ENCODE measurements at places on chromosomes 7 and 10.

GRCh38 chr7:1136841-1137516, 23.0 kb downstream of the ZFAND2A start:
- no peak for DNase-seq

GRCh38 chr10:3538656-3539531, 246.1 kb downstream of the KLF6 start:
- no peak for DNase-seq

- no peak for DNase-seq
These were observed 3.7 kb upstream of the AOC1 start for GRCh38 chr7:150848561-150849115.

GRCh38 chr7:155378959-155379871, 78.7 kb upstream of the EN2 start:
- DNase-seq: no peak

DNA sequence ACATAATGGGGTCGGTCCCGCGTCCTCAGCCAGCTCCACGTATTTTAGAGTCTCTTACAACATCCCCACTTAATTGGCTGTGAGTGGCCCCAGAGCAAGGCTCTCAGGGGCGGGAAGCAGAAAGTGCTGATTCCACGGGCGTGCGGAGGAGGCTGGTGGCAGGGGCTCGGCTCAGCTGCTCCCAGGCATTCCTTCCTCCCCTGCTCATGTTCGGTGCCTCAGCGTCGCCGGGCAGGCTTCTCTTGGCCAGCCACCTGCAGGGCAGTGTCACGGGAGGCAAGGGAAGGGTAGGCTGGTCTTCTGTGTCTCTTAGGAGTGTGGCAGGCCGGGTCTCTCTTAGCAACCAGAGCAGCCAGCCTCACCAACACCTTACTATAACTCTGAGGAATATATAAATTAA, 33.8 kb downstream of the IL15RA start:
- no peak for DNase-seq

- DNase-seq: no peak
These were observed 143.8 kb downstream of the TEX36 start for GRCh38 chr10:125538947-125539731.
